ENCODE measurements at places on chromosomes 7 and 10.

DNA sequence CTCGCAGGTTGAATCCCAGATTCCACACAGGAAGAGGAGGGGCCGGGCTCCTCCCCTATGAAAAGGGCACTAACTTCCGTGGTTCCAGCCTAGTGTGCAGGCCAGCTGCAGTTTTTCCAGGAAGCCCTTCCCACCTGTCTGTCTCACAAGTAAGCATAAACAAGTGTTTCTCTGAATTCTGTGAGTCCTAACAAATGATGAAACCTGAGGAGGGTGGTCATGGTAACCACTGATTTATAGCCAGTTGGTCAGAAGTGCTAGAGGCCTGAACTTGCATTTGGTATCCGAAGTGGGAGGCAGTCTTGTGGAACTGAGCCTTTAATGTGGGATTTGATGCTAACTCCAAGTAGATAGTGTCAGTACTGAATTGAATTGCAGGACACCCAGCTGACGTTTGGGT is 54.7 kb upstream of the STEAP4 start:
- no peak for DNase-seq

DNA sequence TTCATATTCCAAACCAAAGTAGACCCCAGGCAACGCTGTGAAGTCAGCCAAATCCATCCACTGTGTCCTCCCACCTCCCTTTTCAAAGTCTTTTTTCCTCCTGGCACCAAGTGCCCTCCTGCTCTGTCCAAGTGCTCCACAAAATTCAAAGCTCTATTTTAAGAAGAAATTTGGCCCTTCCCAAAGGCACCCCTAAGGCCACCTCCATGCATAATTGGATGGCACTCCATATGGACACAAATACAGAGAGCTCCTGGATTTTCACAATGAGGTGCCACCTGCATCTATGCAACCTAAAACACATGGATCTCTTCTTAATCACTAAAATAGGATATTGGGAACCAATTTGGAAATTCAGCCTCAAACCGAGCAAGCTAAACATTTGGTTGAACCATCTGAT is 121.6 kb downstream of the RELN start:
- no peak for DNase-seq

- DNase-seq = no peak
Measured at GRCh38 chr7:29794959-29795629, 11.2 kb upstream of the WIPF3 start.

GRCh38 chr7:153934048-153934447 is 118.2 kb upstream of the DPP6 start:
- no peak for DNase-seq

- DNase-seq = no peak
Measured at GRCh38 chr7:117929237-117929636, 56.0 kb upstream of the CTTNBP2 start.

DNA sequence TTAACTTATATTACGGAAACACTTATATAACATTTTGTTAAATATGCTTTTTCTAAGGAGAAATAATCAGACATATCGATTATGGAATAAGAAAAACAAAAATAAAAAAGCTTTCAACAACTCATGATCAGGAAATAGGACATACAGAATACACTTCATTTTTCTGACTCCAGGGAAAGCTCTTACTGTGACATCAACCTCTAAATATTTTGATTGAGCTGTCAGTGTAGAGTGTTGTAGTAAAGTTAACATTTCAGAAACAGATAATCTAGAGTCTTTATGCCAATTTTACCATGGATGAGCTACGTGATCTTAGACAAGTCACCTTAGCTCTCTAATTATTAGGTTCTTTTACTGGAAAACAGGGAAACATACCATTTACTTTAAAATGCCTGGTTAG is 218.9 kb upstream of the SORCS1 start:
- DNase-seq = no peak

- DNase-seq = no peak
Measured at GRCh38 chr7:118312051-118312450, 87.5 kb downstream of the ANKRD7 start.

- no peak for DNase-seq
Measured at GRCh38 chr10:49011756-49012155, 72.1 kb upstream of the LRRC18 start.

DNA sequence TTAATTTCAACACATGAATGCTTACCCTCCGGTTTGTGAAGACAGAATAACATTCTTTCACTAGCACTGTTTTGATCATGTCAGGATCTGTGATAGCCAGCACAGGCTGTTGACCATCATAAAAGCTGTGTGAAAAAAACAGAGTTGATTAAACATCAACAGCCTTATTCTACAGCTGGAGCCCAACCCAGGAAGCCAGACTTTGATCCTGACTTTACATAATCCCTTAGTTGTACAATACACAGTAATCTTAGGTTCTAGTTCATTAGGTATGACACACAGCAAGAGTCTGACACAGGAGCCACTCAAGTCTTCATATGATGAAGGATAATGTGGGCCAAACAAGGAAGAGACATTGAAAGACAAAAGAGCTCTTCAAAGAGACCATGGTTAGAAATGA is 11.4 kb downstream of the CYP3A4 start:
- no peak for DNase-seq

DNA sequence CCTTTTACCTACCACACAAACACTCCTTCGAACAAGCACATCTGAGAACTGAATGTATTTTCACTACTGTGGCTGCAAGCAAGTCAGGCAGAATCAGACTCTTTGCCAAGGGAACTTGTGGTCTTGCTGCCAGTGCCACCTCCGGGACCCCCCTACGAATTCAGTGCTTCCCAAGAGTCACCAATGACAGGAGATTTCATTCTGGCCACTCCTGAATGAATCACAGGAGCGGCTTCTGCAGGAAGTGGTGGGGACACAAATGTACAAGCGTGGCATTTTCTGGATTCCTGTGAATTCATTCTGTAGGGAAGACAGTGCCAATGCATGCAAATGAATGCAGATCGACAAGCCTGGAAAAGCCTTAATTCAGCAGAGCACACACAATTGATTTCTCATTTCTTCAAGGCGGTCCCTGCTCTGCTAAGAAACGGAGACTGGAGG is 161.2 kb downstream of the CAMK1D start:
- no peak for DNase-seq

- no peak for DNase-seq
Measured at GRCh38 chr10:79310911-79311573, 36.2 kb upstream of the PPIF start.

GRCh38 chr10:20767028-20767427 is 130.1 kb downstream of the NEBL start:
- no peak for DNase-seq

- DNase-seq = no peak
Measured at GRCh38 chr10:77456414-77456813, 181.2 kb downstream of the KCNMA1 start.

DNA sequence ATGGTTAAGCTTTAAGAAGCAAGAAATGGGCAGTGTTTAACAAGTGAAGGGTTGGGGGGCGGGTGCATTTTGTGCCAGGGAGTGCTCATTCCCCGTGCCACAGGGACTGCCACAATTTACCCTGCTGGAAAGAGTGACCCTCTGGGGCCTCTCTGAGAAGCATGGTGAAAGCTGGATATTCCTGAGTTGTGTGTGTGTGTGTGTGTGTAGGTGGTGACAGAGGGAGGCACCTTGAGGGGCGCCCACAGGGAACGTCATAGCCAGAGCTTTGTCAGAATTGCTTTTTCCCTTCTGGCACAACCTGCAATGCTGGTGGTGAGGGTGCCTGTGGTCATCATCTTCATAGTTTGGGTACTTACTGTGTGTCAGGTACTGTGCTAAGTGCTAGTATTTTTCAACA is 2.5 kb upstream of the WDR86 start:
- no peak for DNase-seq

DNA sequence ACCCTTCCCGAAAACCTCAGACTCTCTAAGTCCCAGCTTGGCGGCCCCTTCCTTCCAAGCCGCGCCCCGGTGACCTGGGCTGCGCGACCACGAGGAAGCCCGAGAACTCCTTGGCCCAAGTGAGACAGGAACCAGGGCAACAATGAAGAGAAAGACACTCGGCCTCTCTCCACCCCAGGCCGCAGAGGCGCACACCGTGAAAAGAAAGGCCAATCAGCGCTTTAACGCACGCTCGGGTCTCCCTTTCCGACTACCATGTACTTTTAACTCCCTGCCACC is 166.4 kb upstream of the PPP1R3A start:
- DNase-seq = no peak

DNA sequence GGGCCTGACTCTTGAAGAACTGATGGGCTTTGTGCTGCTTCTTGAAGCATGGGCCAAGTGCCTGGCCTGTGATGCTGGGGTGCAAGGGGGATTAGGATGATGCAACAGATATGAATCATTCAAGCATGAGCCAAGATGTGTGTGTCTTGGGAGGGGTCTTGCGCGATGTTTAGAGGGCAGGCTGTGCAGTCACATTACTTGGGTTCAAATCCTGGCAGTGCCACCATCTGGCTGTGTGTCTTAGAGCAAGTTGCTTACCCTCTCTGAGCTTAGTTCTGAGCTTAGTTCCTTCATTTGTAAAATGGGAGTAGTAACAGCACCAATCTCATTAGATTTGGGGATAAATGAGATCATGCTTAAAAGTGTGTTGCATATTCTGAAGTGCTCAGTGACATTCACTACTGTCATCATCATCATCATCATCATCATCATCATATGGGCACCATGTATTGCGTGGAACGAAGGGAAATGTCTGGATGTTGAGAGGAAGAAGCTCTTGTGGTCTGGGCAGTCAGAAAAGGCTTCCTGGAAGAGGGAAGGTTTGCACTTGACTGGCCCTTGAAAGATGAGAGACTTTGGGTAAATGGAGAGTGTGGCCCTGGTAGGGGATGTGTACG is 9.3 kb downstream of the UNC5B start:
- DNase-seq = no peak

GRCh38 chr10:113487154-113487553 is 65.7 kb upstream of the HABP2 start:
- no peak for DNase-seq

- DNase-seq = no peak
Measured at GRCh38 chr7:70484255-70484654, 647.7 kb upstream of the GALNT17 start.

DNA sequence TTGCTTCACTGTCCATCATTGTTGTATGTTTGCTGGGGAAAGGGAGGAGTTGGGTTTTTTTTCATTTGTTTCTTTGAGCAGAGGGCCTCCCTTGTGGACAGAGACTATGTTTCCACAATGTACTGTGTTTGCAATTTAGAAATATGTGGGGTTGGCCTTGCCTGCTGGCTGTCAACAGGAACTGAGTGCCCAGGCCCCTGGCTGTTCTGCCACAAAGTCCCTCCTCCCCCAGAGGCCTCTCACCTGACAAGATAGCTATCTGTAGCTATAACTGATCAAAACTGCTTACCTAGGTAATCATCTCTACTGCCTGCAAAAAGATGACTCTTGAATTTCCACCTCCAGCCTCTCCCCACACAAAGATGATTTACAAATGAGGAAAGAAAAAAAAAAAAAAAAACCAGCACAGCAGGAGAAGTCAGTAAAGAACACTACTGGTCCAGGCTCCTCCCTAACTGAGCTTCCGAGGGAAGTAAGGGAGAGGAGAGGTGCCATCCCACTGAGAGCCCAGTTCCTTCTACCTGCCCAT is 121.8 kb downstream of the SGMS1 start:
- DNase-seq = no peak

DNA sequence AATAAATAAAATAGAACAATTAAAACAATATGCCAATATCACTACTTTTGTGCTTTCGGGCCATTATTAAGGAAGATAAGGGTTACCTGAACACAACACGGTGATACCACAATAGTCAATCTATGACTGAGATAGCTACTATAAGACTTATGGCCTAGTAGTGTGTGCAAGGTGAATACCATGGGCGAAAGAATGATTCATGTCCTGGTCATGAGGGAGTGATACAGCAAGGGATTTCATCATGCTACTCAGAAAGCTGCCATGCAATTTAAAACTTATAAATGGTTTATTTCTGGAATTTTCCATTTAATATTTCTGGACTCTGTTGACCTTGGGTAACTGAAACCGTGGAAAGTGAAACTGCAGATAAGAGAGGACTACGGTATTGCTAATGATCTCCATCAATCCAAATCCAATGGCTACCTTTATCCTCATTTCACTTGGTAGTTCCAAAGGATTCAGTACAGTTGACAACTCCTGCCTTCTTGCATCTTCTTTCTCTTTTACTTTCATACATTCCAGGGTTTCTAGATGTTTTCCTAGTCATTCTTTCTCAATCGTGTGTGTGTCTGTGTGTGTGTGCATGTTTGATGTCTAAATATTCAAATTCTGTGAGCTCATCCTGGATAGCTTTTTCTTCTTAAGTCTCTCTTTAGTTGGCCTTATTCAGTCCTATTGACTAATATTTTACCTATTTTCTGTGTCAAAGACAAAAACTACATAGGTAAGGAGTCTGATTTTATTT is 100.5 kb upstream of the MAGI2 start:
- no peak for DNase-seq

Measured in activated CD4-positive, CD25-positive, alpha-beta regulatory T cell (primary cell).